Inflammatory macrophage treated with lipopolysaccharide for 4 hours (primary cell): ENCODE measurements at places on chromosomes 2 and 18.

- DNase-seq = no peak
Measured at GRCh38 chr2:140624200-140624599, 1506.6 kb downstream of the LRP1B start.

DNA sequence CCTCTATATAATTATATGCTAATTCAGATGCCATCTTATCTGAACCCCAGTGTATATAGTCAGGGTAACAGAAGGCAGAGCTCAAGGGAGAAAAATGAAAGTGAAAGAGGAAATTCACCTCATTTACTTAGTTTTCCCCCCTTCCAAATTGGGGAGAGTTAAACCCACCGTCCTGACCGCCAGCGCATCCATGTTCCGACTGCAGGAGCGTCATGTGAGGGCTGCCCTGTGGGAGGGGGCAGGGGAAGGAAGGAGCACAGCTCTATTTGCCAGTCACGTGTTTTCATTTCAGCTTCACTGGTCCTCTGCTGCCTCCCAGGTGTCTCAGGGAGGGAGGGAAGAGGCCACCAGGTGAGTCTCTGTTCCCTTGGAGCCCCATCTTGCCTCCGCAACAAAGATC lies 13.2 kb downstream of the CNNM4 start:
- DNase-seq = peak; percentile 32

GRCh38 chr2:27797841-27798240 lies 26.3 kb downstream of the MRPL33 start:
- DNase-seq = no peak

DNA sequence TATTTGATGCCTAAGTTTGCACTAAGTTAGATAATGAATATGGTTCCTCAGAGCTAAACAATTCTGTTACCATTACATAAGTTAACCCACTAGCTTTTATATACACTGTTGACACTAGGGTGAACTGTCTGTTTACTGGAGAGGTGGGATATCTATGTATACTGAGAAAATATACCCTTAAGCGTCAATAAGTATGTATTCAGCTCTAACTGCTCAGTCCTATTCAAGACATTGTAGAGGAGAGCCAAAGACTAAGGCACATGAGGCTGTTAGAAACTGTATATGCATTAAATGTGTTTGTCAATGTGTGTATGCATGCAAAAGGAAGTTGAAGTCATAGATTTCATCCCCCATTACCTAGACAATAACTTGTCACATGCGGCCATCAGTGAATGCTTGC lies 710.0 kb downstream of the TDRD15 start:
- no peak for DNase-seq

DNA sequence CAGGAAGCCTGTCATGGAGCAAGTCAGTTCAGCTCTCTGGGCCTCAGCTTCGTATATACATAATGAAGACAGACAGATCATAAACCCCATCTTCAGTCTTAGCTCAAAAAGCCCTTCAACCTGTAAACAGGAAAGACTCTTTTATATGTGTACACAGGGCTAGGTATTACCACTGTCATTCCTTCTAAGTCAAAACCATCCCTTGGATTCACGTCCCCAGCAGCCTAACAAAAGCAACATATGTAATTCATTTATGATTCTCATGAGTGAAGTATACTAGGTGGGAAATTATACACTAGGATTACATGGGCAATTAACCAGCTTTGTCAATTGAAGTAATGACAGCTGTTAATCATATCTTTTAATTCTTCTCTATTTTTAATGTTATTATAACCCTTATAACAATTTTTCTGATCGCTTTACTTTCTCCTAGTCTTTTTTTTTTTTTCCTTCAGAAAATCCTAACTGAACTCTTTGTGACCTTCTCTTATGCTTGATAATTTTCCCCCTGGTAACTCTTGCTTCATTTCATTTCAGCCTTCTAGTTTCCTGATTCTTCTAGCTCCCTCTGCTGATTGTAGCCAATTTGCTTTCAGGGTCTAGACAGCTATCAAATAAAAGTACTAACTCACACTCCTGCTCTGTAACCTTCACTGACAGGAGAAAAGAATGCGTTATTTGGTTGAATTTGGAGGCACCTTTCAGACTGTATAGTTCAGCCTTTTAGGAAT lies 99.7 kb downstream of the RBM43 start:
- peak; percentile 2 for DNase-seq

GRCh38 chr2:172082105-172082943 lies 3.0 kb upstream of the DLX1 start:
- DNase-seq = no peak

DNA sequence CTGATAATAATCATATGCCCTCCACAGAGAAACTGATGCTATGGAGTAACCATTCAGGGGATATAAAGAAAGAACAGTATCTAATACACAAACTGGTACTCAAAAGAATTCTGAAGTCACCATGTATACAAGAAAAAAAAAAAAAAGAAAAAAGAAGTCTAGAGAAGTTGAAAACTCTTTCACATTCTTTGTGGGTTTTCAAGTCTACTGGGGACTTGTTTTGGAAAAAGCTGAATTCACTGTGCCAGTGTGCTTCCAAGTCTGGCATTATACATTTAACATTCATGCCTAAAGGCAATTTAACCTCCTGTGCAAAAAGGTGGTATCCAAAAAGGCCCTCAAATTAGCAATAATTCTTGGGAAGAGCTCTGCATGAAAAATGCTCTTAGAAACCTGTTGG lies 94.8 kb upstream of the ITGB6 start:
- no peak for DNase-seq

DNA sequence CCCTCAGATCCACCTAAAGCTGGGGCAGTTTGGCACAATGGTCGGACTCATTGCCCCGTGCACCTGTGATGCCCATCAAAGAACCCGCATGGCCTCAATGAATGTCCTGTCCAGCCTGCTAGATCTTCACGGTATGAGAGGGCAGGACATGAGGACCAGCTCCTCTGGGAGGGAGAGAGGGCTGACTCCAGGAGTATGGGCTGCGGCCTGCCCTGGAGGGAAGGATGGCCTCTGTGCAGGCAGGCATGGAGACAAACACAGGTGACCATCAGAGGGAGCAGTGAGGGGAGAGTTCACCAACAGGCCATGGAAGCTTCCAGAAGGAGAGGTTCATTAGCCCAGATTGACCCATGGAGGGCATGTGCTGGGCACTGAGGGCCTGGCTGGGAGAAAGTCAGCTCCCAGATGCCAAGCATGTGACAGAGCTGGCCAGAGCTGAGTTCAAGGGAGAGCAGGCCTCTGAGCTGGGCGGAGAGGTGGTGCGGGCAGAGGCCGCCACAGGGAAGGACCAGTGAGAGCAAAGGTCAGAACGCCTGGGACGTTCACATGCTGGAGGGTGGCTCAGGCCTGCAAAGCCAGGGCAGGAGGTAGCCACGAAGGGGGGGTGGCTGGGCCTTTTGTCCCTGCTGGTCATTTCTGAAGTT lies 36.2 kb downstream of the HJURP start:
- no peak for DNase-seq

GRCh38 chr18:50877545-50878265 lies 1.2 kb upstream of the ME2 start:
- no peak for DNase-seq

DNA sequence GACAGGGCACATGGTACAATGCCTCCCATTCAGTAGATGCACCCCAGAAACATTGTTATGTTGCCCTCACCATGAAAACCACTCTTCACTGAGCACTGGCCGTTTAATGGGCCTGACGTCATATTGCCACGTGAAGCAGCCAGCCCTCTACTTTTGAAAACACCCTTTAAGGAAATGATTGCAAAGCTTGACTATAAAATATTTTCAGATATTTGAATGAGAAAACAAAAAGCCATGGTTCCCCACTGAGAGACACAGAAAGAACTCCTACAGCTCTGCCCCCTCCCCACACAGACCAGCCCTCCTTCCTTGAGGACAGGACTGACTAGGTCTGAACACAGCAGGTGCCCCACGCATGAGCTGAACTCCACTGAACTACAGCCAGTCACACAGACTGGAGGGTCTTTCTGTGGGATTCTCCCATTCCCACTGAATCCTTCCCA lies 349.1 kb downstream of the ANAPC1 start:
- peak; percentile 34 for DNase-seq

DNA sequence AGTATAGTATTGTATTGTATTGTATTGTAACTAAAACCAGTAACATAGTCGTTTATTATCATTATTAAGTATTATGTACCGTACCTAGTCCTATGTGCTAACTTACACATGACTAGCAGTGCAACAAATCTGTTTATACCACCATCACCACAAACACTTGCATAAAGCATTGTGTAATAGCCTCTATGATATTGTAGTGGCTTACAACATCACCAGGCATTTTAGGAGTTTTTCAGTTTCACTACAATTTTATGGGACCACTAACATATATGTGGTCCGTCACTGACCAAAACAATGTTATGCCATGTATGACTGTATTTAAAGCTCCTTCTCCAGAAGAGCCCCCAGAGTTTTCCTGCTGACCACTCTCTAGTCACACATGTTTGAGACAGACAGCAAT lies 306.2 kb downstream of the SETBP1 start:
- DNase-seq = peak; percentile 63

GRCh38 chr2:159755788-159756187 lies 42.2 kb downstream of the CD302 start:
- DNase-seq = no peak

DNA sequence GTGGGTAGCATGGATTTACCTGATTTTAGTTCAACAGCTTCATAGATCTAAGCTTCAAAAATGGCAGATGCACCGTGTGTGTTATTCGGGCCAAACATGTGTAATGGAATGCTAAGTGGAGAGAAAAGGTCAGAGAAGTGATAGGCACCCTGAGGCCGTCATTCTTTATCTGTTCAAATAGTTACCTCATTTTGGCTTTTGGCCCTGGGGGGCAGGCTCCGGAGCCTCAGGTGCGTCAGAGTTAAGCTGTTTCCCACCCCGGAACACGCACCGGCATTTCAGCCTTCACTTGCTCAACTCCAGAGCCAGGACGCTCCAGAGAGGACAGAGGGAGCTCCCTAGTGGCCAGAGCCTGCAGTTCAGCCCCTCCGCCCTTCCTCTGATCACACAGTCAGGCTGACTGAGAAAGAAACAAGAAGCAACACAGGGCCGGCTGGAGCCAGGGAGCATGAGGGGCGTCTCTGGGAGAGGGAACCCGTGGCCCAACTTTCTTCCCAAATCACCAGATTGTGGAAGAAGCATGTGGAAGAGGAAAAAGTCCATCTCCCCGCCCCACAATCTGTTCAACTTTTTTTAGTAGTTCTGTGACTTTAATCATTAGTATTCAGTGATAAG lies 135.2 kb upstream of the EPC2 start:
- DNase-seq = peak; percentile 85
